ENCODE measurements at places on chromosomes 6 and 20.

GRCh38 chr6:92122746-92123145, 1296.6 kb downstream of the EPHA7 start:
- no peak for DNase-seq

DNA sequence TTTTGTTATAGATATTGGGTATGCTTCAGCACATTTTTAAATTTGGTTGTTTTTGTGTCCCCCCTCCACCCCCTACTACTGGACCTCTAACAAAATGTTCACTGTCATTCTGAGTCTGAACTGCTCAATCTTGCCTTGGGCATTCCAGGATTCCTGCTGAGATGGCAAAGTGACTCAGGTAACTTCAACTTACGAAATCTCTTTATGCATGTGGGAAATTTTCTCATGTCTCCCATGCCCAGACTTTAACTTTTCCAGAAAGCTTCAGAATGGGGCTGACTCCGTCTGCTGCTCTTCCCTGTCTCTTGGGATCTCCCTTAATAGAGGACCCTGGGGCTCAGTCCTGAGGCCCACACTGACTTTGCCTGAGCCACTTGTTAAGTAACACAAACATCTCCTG, 14.0 kb downstream of the CYP39A1 start:
- no peak for DNase-seq

DNA sequence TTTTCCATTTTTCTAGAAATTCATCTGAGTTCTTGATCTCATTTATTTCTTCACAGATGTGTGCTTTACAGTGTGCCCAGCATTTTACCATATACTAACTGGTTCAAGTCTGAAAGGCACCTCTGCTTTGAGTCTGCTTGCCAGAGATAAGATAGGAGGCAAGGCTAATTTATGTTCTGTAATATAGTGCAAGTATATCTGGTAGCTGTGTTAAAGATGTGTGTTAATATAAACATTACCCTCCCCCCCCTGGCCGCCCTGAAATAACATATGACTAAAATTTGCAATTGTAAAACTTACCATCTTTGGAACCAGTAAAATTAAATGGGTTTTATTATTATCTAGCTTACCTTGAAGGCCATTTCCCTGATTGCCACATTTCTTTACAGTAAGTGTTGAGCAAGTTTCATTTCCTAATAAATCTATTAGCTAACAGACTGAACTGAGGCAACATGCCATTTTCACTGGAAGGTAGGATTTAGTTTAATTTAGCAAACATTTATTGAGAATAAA, 2.7 kb downstream of the FBXO9 start:
- no peak for DNase-seq

- no peak for DNase-seq
Measured at GRCh38 chr6:9007027-9007426, 571.7 kb upstream of the SLC35B3 start.

DNA sequence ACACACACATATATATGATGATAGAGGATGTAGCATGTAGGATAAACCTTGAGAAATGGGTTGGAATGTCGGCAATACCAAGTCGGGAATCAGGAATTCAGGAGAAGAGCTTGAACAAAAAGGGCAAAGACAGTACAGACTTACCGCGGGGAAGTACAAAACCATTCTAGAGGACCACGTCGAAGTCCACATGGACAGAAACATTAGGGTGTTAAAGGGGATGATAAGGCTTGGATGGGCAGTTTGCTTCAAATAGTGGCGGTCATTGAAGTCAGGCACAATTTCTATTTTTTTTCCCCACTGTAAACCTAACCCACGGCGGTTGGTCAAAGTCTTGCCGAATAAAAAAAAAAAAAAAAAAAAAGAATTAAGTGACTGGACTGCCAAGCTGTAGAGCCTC, 766 bp upstream of the NUS1 start:
- DNase-seq, result no peak

DNA sequence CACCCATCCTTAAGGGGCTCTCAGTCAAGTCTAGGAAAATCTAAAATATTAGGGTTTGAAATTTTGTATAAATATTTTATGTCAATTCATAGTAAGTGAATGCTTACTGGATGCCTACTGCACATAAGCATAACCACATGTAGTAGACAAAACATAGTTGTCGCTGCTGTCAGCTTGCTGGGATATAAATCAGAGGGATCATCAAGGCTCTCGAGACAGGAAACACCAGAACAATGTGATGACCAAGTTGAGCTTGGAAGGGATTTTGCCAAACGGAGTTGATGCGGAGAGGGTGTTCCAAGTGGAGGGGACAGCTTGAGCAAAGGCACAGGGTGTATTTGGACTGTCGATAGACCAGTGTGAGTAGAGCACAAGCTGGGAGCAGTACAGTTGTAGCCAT, 105.8 kb upstream of the SUPT3H start:
- DNase-seq, result no peak

GRCh38 chr20:48180618-48181017, 395.3 kb upstream of the SULF2 start:
- no peak for DNase-seq
